Mammary epithelial cell (primary cell): ENCODE measurements at places on chromosomes 4 and X.

DNA sequence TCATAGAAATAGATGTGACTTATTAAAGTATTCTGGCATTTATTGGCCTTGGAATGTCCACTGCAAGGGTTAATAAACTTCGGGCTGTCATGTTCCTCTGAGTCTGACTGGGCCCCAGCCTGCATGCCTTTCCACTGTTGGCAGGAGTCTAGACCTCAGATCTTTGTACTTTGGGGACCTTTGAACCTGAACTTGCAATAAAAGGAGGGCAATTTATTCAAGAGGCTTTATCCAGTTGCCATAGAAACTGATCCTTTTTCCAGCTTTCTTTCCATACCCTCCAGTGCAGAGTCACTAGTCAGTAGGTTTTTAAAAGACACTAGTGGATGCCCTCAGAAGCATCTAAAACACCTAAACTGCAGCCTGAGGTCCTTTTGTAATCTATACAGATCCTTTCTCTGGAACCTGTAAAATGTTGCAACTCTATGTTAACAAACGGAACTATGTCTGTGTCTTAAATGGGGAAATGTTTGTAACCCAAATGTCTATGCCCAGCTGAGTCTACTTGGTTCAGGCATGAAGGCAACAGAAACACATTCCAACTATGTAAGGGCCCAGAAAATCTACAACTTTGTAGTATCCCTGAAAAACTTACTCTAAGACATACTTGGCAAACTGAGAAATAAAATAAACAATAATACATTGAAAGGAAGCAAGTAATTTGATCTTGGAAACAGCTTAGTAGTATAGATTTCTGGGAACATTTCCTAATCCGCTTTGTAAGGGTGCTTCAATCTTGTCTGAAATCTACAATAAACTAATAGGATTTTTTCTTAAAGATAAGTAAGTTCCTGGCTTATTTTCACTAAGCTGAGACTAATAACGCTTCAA, 41.5 kb downstream of the SOWAHB start:
- DNase-seq, result no peak

DNA sequence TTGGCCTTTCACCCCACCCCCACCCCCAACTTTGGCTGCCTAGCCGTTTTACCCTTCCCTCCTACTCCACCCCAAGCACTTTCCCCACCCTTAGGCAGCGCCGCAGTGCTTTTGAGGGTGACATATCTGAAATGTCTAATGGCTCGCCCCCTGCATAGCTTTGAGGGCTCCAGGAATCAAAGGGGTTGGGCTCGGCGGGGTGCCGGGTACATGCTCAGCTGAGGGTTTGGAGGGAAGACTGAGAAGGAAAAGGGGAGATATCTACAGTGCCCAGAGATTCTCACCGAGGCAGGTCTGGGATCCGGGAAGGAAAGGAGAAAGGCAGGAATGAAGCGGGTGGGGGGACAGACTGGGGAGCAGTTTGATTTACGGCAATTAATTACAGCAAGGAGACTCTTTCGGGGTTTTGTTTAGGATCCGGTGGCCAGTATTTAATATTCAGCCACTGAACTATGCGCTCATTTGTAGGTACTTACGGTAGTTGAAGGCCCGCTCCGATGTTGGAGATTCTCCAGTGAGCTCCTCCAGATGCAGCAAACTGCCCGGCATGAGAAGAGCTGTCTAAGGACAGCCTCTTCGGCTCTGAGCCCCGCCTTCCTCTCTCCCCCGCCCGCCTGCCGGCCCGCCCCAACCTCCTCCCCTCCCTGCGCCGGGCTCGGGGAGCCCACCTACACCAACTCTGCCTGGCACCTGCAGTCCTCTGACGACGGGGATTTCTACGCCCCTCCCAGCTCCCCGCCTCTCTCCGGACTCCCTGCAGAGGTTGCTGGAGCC, at the start of gene IGSF1:
Gene IGSF1 (minus strand): TSS at position 569 of the 774 bp plus-strand sequence. CDS start 2,632 bp downstream, outside the sequence.
- DNase-seq, result no peak

GRCh38 chr4:186724864-186725468, 1.3 kb upstream of the FAT1 start:
- peak; percentile 45 for DNase-seq

- DNase-seq, result no peak
Observed at GRCh38 chr4:67565284-67565683, 6.8 kb downstream of the STAP1 start.

DNA sequence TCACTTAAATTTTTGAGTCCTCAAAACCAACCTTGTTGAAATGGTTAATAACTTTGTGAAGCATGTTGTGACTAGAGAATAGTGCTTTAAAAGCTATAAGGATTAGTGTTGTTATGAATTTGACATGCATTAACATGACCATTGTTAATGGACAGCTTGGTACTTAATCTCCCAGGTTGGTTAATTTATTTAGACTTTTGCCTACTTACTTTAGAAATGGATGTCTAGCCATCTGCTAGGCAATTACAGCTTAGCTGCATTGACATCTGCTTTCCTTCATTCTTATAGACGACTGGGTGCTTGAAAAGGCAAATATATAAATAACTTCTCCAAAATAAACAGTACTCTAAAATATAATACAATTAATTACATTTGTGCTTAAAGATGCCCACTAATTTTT, 368.0 kb downstream of the CCSER1 start:
- no peak for DNase-seq

DNA sequence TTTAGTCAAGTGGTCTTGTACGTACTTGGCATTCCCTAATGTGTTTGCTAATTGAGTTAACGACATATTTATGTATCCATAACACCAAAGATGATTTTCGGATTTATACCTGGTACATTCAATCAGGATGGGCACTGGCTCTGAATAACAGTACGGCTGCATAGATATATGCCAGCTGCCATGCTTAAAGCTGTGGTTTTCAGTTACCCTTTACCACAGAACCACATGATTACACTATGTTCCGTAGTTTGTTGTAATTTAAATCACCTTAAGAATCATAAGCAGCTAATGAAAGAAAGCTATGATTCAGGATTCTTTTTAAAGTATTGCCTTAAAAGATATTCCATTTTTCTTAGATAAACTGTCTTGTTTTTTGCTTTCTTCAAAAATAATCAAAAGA, 53.6 kb downstream of the FIP1L1 start:
- no peak for DNase-seq

DNA sequence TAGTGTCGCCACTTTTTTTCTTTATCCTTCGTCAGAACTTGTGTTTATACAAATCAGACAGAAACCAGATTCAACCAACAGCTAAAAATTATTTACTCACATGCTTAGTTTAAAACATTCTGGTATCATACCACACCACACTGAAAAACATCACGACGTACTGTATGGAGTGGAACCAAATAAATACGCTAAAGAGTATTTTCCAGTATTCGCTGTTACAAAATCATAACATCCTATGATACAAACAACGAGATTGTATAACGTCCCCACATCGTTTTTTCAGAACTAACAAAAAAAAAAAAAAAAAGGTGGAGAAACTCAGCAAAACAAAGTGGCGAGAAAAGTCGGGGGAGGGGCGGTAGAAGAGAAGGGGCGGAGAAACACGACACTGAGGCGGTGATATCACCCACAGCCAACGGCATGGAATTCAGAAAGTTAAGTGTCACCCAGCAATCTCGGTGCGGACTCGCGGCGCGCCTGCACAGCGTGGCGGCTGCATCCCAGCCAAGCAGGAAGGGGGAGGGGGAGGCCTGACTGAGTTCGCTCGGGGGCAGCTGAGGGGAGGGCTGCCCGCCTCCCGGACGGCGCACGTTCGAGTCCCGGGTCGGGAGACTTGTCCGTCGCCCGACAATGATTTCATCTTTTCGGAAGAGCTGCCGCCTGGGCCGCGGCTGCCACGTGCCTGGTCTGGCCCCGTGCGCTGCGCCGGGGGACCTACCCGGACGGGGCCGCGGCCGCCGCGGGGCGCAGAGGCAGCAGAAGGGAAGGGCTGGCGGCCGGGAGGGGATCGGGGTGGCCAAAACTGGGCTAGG, 920 bp downstream of the SETD7 start:
- peak; percentile 81 for DNase-seq

DNA sequence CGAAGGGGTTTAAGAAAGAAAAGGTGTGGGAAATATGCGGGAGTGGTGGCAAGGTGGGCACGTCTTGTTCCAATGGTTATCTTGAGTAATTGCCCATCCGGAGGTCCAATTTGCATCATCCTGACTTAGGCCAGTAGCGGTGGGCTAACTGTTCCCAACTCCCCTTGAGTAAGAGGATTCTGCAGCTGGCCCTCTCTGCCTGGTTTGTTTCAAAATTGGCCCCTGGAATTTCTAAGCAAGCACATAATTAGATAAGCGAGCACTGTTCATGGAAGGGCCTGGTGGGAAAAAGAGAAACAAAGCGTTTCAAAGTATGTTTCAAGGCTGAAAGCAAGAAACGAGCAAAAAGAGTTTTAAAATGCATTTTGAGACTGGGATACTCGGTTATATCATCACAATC, 198.2 kb downstream of the CEP135 start:
- DNase-seq, result no peak

GRCh38 chr4:153115322-153116290, 88.6 kb upstream of the TRIM2 start:
- peak; percentile 82 for DNase-seq

DNA sequence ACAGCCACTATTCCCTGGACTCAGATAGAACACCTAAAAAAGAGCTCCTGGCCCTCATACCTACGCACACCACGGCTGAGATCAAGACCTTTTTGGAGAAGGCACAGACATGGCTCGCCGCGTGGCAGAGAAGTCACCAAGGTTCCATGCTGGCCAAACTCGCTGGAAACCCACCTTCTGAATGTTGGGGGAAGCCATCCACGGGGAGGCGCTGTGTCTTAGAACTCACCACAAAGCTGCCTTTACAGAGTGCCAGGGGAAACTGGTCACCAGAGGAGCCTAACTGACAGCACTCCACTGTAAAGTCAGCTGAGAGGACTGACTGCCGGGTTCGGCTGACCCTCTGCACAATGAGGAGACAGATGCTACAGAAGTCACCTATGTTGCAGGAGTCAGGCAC, 97.9 kb downstream of the NEUROG2 start:
- no peak for DNase-seq

GRCh38 chr4:113674251-113674650, 87.3 kb downstream of the CAMK2D start:
- no peak for DNase-seq

DNA sequence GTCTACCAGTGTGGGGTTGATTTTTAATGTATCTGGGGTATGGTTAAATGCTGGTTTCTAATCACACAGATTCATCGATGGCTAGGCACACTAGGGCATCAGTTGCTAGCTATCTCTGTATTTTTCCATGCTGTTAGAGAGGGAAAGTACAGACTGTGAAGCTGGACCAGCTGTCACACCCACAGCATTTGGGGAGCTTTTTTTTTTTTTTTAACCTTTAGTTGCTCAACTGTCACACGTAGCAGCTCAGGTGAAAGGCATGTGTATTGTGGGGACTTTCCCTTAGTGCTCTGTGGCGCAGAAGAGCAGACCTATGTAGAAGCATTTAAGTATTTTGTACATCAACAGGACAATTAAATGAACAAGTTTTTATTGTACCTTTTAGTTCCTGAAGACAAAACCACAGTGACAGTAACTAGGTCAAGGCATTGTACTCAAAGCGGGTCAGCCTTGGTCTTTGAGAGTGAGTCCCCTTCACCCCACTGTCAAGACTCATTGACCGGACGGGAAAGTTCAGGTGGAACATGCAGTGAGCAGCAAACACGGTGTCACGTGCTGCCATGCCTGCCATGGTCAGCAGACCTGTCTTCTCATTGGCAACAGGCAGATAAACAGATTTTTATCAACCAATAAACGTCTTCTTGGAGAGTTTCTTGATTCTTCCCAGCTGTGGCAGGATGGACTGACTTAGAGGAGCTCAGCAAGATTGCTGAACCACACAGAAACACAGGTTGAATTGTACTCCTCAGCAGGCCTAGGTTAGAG, 65.3 kb downstream of the CASP3 start:
- DNase-seq, result no peak

DNA sequence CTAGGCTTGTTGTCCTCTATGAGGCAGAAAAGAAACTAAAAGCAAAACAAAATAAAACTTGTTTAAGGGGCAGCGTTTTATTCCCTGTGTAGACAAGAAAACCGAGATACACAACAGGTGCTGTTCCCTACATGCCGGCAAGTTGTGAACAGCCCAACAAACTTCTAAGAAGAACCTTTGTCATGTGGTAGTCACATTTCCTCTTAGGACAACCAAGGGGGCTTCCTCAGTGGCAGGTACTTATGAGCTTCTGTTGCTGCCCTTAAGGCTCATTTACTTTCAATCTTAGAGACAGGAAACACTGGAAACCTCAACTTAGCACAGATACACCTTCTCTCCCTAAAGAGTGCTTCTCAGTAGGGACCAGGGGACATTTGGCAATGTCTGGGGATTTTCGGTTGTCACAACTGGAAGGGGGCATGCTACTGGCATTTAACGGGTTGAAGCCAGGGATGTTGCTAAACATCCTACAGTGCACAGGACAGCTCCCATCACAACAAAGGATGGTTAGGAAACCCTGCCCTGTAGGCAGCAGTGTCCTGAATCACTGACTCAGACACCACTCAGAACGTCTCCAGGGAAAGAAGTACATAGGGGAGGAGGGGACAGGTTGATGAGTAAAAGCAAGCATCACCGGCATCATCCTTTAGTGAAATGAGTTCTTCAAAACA, 111.0 kb downstream of the ASB9 start:
- peak; percentile 72 for DNase-seq

DNA sequence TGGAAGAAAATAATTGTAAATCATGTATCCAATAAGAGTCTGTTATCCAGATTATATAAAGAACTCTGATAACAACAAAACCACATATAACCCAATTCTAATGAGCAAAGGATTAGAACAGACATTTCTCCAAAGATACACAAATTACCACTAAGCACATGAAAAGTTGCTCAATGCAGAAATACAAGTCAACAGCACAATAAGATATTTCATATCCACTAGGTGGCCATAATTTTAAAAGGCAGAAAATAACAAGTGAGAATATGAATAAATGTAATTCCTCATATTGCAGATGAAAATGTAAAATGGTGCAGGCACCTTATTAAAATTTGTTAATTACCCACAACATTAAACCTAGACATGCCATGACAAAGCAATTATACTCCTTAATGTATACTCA, 73.9 kb upstream of the ZCCHC13 start:
- DNase-seq, result no peak

DNA sequence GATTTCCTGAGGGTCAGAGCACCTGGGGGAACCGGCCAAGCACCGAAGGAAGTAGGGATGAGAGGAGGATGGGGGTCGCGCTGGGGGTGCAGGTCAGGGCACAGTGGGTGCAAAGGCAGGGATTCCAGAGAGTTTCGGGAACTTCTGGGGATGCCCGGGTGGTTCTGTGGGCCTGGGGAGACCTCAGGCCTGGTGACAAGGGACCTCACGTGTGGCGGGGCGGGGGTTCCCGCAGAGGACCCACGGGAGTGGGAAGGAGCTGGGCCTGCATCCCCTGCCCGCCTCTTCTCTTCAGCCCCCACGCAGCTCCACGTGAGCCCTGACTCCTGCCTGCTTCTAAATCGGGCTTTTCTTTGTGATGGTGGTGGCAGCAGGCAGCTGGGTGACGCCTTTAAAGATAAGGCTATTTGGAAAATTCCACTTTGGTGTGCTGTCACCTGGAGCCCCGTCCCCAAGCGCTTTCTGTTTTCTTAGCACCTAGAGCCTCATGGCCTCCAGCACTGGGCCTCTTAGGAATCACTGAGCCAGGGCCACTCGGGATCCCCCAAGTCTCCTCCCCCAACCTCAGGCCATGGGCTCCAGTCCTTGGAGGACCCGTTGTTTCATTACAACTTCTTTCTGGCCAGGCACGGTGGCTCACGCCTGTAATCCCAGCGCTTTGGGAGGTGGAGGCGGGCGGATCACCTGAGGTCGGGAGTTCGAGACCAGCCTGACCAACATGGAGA, 7.1 kb upstream of the TBC1D14 start:
- DNase-seq, result no peak

GRCh38 chr4:123878976-123879375, 482.4 kb downstream of the SPRY1 start:
- DNase-seq, result no peak
